H54 (cell line): ENCODE measurements at places on chromosomes 13 and 19.

DNA sequence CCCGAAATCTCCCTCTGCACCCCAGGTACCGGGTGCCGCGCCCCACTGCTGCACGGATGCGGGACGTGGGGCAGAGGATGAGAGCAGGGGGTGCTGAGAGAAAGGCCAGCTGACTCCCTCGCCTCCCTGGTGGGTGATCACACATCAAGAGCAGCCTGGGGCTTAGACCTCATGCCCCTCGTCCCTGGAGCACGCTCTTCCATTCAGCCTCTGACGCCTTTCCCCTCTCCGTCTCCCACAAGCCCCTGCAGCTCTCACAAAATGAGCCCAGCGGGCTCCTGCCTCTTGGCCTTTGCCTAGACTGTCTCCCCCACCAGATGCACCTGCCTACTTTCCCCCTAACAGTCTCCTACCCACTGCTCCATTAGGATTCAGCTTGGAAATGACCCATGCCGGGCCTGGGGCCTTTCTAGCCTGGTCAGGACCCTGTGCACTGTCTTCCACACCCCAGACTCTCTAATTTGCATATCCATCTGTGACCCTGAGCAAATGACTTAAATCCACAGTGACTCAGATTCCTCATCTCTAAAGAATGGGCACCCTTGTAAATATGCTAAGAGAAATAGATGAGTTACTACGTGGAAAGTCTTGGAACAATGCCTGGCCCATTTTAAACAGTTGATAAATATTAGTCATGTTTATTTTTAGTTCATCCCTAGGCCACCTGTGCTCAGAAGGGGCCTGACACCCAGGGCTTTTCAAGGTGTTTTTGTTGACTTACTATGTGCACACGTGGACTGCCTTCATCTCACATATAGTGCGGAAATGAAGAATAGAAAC lies 582 bp upstream of the PTPRH start:
- DNase-seq: peak; percentile 91

- no peak for DNase-seq
Measured at GRCh38 chr19:6070207-6070681, 40.1 kb downstream of the RFX2 start.

- DNase-seq: no peak
Measured at GRCh38 chr19:15576526-15577156, 38.4 kb upstream of the CYP4F8 start.

GRCh38 chr13:49550942-49551644 lies 34.3 kb downstream of the RCBTB1 start:
- DNase-seq: no peak

DNA sequence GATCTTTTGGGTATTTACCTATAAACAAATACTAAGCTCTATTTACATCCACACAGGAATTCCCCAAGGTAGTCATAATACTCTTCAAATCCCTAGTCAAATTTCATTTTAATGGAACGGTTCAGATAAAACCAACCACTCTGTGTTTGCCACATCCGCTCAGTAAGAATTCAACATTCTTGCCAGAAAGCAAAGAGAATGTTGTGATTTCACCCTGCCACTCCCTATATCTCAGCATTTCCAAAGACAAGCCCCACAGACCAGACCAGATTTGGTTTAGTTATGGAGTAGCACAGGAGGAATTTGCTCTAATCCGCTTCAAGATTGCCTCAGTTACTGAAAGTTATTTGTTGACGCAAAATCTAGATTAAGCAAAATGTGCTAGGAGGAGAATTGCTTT lies 105.6 kb upstream of the SERP2 start:
- DNase-seq: no peak

GRCh38 chr13:85549819-85550218 lies 249.4 kb downstream of the SLITRK6 start:
- DNase-seq: no peak

DNA sequence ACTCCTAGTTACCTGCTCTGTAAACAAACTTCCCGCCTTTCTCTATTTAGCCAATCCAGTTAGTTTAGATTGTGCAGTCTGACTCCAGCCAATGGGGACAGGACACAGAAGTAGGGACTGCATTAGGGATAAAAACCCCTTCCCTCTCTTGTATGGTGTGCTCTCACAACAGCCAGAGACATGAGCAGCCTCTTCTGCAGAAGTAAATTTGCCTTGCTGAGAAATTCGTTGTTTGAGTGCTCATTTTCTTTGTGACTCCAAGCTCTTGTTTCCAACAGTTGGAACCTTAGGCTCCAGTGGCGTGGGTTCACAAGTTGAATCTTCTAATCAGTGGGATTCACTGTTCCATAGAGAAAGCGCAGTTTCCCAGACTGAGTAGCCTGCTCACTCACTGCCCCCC lies 66.1 kb downstream of the ZNF93 start:
- no peak for DNase-seq

DNA sequence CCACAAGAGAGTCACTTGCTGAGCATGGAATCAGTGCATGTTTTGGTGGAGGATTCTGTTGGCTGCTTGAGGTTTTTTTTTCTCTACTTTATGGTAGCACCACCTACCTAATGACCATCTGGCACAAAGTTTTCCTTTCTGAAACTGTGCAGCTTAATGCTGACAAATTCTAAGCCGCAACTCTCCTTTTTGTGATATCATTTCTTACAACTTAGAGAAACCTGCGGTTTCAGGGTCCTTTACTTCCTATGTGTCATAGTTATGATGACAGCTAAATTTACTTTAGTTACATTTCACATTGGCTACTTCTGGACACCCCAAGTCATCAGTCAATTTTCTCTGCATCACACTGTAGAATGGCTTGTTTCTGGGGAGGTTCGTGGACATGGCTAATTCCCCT lies 115.4 kb upstream of the TMTC4 start:
- DNase-seq: no peak

- DNase-seq: no peak
Measured at GRCh38 chr13:99008577-99008976, 30.7 kb upstream of the DOCK9 start.

DNA sequence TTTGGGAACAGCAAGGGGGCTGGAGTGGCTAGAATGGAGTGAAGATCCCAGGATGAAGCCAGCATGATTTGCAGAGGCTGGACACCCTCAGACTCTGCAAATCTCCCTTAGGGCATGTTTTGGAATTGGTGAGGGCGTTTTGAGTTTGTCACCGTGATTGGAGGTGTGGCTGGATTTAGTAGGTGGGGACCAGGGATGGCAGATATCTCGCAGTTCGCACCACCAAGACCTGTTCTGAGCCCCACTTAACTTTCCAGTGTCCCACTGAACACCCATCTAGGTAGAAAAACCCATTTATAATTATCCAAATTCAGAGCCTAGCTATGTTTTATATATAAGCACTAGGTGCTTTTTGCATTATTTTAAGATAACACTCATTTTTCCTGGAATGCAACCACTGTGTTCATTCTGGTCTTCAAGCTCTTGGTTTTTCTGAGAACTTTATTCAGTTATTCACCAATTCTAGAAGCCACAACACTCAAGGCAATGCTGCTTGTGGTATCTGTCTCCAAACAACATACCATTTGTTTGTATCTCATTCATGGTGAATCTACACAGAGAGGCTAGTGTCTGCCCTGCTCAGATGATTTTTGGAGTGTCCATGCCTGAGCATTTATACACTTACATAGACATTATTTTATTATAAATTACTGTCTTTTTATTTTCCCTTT lies 3.0 kb upstream of the NANOS2 start:
- DNase-seq: no peak

DNA sequence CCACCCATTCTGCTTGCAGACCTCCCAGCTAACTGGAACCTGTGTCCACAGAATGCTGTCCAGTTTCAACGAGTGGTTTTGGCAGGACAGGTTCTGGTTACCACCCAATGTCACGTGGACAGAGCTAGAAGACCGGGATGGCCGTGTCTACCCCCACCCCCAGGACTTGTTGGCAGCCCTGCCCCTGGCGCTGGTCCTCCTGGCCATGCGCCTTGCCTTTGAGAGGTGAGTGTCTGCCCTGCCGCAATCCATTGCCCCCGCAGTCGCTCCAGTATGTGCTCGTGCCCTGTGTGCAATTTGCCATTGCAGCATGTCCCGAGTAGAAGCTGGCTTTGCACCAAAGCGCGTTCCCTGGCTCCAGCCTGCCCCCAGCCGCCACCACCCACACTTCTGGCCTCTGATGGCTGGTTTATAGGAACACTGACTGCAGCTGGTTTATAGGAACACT lies 41.9 kb downstream of the CERS4 start:
- DNase-seq: no peak

GRCh38 chr13:80590551-80590950 lies 249.6 kb upstream of the SPRY2 start:
- DNase-seq: no peak

- DNase-seq: peak; percentile 11
Measured at GRCh38 chr13:75181906-75182305, 300.1 kb downstream of the TBC1D4 start.

- DNase-seq: no peak
Measured at GRCh38 chr13:22128441-22129408, 457.9 kb downstream of the FGF9 start.

- no peak for DNase-seq
Measured at GRCh38 chr19:55457683-55458457, 3.6 kb downstream of the ISOC2 start.

DNA sequence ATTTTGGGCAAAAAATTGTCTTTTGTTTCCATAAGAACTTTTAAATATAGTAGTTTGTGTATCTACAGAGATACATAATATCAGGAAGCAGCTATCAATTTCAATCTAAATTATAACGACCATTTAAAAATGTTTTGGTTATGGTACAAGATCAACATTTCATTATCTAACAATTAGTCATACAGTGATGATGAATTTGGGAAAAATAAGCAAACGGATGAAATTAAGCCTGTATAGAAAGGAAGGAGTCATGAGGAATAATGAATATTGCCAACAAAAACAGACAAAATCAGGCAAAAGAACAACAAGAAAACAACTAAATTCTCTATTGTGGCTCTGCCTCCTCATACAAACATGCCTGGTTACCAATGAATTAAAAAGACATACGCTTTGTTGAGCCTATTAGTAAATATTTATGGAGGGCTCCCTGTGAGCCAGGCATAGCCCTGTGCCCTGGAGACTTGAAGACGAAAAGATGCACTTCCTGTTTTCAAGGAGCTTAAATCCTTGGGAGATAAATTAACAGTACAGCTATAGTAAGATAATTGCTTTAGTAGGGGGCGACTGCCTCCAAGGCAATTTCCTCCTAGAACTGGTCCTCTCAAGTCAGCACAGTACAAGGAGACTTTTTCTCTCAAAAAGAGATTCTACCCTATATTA lies 73.0 kb downstream of the NALCN start:
- no peak for DNase-seq

GRCh38 chr19:42596391-42597072 lies 1.8 kb upstream of the CEACAM8 start:
- DNase-seq: peak; percentile 49

DNA sequence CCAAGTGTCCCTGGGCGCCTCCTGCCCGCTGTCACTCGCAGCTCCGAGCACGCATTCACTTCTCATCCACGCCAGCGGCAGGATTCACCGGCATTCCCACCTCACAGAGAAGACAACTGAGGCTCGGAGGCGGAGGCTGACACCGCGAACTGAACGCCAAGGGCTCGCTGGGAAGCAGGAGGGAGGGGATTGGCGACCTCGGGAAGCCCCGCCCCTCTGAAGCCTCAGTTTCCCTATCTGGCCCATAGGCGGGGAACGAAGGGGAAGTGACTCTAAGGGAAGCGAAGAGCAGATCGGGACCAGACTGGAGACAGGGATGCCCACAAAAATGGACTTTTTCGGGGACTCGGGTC lies 256 bp downstream of the MICOS13 start:
- DNase-seq: no peak

GRCh38 chr19:1601613-1602064 lies 3.6 kb downstream of the UQCR11 start:
- no peak for DNase-seq

DNA sequence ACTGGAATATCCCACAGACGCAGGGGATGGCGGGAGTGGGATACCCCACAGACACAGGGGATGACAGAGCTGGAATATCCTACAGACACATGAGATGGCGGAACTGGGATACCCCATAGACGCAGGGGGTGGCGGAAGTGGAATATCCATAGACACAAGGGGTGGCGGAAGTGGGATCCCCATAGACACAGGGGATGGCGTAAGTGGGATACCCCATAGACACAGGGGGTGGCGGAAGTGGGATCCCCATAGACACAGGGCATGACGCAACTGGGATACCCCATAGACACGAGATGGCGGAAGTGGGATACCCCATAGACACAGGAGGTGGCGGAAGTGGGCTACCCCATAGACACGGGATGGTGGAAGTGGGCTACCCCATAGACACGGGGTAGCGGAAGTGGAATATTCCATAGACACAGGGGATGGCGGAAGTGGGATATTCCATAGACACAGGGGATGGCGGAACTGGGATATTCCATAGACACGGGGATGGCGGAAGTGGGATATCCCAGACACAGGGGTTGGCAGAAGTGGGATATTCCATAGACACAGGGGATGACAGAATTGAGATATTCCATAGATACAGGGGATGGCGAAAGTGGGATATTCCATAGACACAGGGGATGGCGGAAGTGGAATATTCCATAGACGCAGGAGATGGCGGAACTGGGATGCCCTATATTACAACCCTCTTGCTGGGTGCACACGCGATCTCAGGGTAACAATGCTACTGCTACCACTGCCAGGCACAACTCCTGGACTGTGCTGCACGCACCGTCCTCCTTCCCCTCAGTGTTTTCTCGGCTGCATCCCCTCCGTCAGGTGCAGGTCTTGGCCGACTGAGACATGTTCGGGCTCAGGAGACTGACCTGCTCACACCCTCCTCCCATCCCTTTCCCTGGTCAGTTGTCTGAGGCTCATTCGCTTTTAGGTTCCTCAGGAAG lies 28.1 kb downstream of the ZNF787 start:
- DNase-seq: no peak

DNA sequence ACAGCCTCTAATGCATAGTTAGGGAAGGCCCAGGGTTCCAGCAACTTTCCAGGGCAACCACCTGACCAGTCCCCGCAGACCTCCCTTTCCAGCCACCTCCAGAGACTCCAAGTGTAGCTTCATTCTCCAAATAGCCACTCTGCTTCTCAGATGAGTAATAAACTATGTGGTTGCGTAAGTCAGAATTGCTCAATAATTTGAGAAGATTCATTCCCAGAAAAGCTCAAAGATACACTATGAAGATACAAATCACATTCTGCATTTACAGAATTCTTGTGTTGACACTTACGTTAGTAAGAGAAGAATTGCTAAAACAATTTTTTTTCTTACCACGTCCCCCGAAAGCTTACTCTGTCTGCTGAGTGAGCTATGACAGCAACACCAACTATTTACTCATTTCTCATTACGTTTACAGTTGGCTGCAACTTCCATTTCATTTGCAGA lies 8.2 kb upstream of the LATS2 start:
- DNase-seq: peak; percentile 57
